Thoracic aorta (tissue), 2 donors: ENCODE measurements at places on chromosomes 2 and 18. TPM values are rescaled to one million over a fixed set of nuclear protein-coding genes. Genes with fewer than 3 reads are reported as not detected.

The SP5 gene
- not detected for total RNA-seq

The PRSS56 gene
- not detected for total RNA-seq

The CSRNP3 gene
- 1.8 TPM for total RNA-seq

The GNLY gene
- total RNA-seq: 8.5 TPM

The TACR1 gene
- total RNA-seq: 6.0 TPM

The TUBA3E gene
- not detected for total RNA-seq

The SUCLG1 gene
- total RNA-seq: 34.3 TPM

The WDR35 gene
- total RNA-seq: 14.3 TPM

The SRD5A2 gene
- total RNA-seq: not detected

The MLPH gene
- total RNA-seq: 7.4 TPM

The TUBB8B gene
- not detected for total RNA-seq

The SLC38A11 gene
- total RNA-seq: 2.0 TPM
